CD4-positive, alpha-beta T cell treated with Interleukin-21 for 1 hour (primary cell): ENCODE measurements at places on chromosomes 7 and 10.

DNA sequence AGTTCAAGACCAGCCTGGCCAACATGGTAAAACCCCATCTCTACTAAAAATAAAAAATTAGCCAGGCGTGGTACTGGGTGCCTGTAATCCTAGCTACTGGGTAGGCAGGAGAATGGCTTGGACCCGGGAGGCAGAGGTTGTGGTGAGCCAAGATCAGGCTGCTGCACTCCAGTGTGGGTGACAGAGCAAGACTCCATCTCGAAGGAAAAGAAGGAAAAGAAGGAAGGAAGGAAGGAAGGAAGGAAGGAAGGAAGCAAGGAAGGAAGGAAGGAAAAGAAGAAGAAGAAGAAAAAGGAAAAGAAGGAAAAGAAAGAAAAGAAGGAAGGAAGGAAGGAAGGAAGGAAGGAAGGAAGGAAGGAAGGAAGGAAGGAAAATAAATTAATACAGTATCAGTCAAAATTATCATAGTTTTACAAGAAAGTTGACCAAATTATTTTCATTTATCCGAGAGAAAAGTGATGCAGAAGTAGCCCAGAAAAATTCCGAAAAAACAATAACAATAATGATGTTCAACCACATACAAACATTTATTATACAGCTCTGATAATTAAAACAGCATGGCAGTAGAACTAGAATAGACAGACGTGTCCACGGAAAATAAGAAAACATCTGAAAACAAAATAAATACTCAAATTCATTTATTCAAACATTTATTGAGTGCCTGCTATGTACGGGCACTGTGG, 292.4 kb upstream of the MKLN1 start:
- DNase-seq: no peak

DNA sequence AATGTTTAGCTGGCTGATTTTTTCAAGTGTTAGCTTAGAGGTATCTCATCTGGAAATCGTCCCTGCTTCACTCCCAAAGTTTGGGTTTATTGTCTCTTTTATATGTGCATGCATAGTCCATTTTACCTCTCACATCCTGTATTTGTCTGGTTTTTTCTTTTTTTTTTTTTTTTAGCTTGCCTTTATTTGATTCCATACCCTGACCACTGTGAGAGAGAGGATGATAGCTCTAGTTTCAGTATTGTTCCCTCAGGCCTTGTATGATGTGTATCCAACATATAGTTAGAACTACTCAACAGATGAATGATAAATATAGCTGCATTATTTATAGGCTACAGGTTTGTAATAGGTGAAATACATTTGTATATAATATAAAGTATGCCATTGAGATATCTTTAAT, 29.9 kb downstream of the PCGF5 start:
- no peak for DNase-seq

GRCh38 chr10:8055420-8056349, 1.2 kb downstream of the GATA3 start:
- DNase-seq: peak; percentile 37

DNA sequence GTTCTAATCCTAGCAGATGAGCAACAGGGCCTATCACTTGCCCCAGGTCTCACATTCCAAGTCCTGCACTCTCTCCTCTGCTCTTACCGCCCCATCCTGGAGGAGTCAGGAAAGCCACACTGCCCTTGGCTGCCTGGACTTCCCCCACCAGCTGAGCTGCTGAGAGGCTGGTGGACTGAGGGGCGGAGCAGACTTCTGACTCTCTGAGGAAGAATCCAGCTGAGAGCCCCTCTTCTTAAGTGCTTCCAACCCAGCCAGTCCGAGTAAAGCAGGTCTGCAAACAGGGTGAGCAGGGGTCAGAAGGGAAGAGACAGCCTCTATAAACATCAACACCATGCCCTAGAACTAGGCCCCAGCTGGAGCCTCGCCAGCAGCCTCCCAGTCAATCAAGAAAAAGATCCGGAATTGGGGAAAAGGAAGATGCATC, 92.4 kb upstream of the TMEM72 start:
- no peak for DNase-seq

GRCh38 chr10:16566202-16566805, 44.6 kb upstream of the C1QL3 start:
- no peak for DNase-seq

- no peak for DNase-seq
Measured at GRCh38 chr10:43045631-43046287, 31.1 kb upstream of the RET start.

- peak; percentile 5 for DNase-seq
Measured at GRCh38 chr7:16695621-16696237, 49.7 kb downstream of the BZW2 start.

GRCh38 chr7:123070702-123071286, 75.3 kb upstream of the TAS2R16 start:
- DNase-seq: no peak

DNA sequence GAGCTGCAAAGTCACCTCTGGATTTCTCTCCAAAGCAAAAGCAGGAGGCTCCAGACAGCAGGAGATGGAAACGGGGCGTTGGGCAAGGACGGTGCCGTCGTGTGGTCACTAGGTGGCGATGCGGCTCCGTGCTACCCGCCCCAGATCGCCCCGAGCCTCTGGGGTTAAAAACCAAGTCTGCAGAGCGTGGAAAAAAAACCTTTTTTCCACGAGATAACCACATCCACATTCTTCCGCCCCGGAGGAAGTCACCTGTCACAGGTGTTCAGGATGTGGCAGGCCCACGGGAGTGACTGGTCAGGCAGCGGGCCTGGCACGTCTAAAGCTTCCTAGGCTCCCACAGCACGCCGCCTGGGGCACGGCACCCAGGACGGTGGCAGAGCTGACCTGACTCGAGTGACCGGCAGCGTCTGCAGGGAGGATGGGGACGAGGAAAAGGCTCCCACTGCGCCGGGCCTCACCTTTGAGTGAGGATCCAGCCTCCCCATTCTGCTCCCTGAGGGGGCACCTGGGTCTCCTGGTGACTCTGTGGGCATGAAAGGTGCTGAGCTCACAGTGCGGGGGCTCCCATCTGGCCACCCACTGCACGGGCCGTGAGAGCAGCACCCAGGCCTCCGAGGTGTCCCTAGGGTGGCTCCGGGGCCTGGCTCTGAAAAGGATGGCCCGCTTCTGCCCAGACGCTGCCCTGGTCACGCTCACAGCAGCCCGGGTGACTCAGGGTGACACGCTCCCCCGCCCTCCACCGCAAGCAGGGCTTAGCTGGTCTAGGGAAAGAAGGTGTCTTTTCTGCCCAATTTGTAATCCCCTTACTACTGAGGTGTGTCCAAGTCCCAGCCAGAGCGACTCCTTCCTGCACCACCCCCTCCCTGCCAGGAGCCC, 71.3 kb upstream of the TNRC18 start:
- peak; percentile 82 for DNase-seq

DNA sequence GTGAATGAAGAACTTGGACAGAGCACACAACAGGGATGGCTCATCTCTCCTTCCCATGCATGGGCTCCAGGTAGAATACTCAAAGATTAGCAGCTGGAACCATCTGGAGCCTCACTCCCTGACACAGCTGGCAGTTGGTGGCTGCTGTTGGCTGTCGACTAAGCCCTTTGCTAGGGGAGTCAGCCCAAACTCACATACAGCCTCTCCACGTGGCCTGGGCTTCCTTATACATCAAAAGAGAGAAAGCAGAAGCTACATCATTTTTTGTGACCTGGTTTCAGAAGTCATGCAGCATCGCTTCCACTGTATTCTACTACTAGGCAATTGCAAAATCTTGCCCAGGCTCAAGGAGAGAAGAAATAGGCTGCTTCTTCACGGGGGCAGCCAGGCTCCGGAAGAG, 24.4 kb downstream of the ASNS start:
- no peak for DNase-seq

- DNase-seq: no peak
Measured at GRCh38 chr7:2202901-2203765, 29.6 kb downstream of the MAD1L1 start.

GRCh38 chr7:80646083-80646865, 7.8 kb downstream of the CD36 start:
- DNase-seq: no peak

GRCh38 chr7:4791738-4792536, 16.5 kb downstream of the AP5Z1 start:
- DNase-seq: peak; percentile 77

GRCh38 chr7:71486856-71487628, 355.1 kb downstream of the GALNT17 start:
- DNase-seq: no peak

GRCh38 chr7:6256109-6256483, 16.3 kb downstream of the CYTH3 start:
- no peak for DNase-seq

DNA sequence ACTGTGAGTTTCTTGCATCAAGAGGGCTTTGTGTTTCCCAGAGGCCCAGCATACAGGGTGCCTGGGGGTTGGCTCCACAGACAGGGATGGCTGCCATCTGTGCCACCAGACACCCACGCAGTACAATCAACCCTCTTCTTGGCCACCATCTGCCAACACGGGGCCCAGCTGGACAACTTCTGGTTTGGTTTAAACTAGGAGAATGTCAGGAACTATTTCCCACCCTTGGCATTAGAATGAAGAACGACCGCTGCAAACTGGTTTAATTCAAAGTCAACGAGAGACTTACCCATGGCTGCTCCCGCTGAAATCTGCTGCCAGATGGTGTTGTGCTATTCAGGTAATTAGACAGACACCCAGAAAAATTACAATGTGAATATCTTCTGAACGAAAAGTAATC, 27.8 kb downstream of the NMT2 start:
- DNase-seq: no peak

DNA sequence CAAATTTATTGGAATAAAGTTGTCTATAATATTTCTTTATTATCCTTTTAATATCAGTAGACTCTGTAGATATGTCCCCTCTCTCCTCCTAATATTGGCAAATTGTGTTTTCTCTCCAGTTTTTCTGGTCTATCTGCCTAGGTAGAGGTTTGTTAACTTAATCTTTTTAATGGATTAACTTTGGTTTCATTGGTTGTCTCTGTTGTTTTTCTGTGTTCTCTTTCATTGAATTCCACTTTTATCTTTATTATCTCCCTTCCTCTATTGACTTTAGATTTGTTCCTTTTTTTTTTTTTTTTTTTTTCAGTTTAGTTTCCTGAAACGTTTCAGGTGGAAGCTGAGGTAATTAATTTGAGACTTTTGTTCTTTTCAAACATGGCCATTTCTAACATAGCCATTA, 10.6 kb downstream of the PLEKHS1 start:
- no peak for DNase-seq

DNA sequence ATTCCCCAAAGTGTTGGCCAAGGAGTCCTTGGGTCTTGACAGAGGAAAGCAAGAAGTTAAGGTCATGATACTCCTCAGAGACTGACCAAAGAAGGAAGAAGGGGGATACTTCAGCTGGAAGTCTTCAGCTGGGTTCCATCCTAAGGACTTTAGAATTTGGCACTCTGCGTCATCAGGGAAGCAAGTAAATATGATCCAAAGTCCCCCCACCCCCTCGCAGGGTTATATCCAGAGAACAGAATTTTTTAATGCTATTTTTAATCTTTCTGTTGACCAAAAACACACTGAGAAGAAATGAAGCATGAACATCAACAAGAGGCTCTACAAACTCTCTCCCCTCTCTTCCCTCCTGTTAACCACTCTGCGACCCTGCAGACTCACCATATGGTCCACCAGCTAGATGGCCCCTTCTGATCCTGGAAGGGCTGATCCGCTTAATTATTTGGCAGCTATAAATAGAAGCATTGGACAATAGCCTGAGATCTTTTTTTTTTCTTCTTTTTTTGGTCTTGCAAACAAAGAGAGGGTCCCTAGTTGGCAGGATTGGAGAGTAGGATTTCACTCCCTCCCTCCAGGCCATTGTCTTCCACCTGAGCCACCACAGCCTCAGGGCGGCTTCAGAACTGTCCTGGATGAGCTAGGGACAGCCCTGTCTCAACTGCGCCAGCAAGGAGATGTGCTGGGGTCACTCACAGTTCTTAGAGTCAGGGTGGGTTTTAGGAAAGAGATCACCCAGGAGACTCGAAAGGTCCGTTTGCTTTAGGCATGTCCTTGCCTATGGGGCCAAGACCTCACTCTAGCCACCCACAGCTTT, 196.0 kb downstream of the KCNMA1 start:
- no peak for DNase-seq

DNA sequence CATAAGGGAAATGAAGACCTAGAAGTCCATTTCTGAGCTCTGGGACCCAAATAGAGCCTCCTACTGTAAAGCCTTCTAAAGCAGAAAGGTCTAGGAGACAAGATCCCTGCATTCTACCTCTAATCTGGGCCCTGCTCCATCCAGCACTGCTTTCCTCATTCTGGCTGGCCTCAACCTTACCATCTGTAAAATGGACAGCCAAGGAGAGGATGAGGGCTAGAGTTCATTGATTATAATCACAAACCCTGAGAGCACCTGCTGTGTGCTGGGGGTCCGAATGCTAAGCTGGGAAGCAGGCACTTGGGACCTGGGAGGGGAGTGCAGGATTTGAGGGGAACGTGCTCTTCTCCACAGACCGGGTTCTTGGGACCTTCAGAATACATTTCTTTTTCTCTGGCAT, 454.0 kb upstream of the ZMIZ1 start:
- DNase-seq: no peak

DNA sequence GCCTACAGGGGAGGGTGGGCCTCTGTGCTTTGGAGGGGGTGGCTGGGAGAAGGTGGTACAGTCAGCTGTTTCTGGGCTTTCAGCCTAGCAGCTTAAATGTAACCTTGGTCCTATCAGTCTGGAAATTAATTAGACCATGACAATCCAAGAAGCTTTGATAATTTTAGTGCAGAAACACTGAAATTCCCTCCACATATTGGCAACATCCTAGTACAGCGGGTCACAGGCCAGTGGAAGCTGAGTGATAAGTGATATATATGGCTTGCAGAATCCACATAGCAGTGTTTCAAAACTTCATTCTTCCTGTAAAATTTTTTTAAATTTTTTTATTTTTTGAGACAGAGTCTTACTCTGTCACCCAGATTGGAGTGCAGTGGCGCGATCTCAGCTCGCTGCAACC, 212.6 kb downstream of the TYW1 start:
- DNase-seq: no peak

DNA sequence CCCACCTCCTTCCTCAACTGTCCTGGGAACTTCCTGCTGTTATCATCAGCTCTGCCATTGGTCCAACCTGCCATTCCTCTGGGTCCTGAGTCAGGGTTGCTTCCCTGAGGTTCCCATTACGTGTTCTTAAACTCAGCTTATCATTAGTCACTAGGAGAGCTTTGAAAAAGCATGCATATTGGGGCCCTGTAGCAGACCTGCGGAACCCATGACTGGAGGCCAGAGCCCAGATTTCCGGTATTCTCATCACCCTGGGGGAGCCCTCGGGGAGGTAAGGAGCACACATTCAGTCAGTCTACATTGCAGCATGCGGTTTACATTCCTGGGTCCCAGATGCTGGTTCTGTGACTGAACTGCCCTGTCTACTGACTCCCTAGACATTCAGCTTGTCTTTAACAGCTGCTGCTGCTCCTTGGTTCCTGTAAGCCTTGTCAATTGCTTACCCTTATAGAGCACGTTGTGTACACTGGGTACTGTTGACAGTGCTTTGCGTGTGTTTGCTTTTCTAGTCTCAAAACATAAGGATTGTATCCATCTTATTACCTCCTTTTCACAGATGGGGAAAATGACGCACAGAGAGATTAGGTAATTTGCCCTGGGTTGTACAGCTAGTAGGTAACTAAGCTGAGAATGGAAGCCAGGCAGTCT, 12.8 kb downstream of the CDHR3 start:
- DNase-seq: no peak
